ENCODE measurements at places on chromosomes 1 and 21.

- no peak for DNase-seq
These were observed 39.4 kb upstream of the CACYBP start for GRCh38 chr1:174960362-174960761.

GRCh38 chr1:22450351-22451021 lies 1.2 kb upstream of the ZBTB40 start:
- DNase-seq = no peak

- DNase-seq = no peak
These were observed 39.9 kb upstream of the ABCA4 start for GRCh38 chr1:94160811-94161210.

DNA sequence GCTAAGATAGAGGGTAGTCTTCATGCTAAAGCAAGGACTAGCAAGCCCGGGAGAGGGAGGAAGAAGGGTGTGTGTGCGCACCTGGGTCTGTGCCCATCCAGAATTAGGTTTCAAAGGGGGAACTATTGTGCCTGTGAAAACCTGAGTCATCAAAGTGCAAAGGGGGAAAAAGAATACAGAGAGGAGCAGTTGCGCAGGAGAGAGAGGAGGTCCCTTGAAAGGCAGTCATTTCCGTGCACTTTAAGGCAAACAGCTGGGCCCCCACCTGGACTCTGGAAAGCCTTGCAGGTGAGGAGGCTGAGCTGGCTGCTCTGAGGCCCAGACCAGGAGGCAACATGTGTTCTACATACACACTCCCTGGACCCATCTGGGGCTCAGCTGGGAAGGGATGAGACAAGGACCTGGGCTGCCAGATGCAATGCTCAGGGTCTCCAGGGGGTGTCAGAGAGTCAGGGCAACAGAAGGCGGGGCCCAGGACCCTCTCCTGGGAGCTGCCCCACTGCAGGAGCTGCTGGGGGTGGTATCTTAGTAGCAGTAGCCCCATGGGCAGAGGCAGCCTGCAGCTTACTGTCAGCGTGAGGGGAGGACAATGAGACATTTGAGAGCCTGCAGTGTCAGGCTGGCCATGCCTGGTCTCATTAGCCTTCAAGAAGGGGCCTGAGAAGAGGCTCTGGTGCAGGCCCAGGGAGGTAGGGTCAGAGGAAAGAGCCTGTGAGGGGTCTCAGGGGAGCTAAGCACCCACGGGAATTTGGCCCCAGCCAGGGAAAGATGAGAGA lies 14.3 kb downstream of the PROK1 start:
- DNase-seq = no peak

GRCh38 chr21:28738882-28739281 lies 253.8 kb downstream of the LTN1 start:
- no peak for DNase-seq

DNA sequence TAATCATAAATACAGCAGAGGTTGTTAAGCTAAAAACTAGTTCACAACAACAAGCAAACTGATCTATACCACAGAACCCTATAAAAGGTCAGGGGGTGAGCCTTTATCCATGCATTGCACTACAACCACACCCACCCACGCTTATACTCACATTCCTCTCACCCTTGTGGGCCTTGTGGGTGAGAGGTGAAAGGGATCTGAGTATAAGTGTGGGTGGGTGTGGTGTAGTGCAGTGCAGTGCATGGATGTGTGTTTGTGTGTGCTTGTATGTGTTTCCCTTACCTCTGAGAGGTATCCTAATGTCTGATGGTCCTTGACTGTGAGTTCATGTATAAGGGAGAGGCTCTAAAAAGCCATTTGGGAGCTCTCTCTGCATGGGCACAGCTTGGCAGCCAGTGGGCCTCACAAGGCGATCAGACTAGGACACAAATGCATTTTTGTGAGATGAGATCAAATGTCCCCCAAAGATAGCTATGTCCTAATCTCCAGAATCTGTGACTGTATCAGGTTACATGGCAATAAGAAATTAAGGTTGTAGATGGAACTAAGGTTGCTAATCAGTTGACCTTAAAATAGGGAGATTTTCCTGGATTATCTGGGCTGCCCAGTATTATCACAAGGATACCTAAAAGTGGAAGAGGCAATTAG lies 95.5 kb upstream of the DPT start:
- DNase-seq = no peak

DNA sequence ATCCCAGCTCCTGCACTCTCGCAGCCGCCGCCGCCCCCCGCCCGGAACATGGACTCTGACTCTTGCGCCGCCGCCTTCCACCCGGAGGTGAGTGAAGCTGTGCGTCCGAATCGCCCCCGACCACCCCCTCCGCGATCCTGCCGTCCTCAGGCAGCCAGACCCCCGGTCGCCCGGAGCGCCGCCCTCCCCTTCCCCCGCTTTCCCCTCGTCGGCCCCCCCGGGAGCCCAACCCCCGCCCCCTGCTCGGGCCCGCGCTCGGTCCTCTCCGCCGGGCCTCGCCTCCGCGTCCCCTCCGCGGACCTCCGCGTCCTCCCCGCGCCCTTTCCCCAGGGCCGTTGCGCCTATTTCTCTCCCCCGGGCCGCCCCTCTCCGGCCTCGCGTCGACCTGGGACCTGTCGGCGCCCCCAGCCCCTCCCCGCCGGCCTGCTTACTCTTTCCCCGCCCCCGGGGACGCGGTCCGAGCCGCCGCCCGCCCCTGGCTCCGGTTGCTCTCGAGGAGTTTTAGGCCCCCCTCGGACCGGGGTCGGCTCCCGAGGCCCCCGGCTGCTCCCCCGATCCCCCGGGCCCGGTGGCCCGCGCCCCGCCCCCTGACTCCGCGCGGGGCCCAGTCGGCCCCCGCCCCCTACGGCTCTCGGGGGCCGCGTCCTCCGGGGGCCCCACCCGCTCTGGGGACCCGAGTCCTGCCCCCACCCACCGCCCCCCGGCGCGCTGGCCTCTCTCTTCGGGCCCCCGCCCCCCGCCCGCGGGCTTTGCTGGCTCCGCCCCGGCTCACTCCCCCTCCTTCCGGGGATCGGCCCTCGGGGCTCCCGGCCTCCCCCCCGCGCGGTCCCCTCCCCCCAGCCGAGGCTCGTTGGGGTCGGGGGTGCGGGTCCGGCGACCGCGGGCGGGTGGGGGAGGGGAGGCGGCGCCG lies 743 bp downstream of the PHF13 start:
- DNase-seq = peak; percentile 80

DNA sequence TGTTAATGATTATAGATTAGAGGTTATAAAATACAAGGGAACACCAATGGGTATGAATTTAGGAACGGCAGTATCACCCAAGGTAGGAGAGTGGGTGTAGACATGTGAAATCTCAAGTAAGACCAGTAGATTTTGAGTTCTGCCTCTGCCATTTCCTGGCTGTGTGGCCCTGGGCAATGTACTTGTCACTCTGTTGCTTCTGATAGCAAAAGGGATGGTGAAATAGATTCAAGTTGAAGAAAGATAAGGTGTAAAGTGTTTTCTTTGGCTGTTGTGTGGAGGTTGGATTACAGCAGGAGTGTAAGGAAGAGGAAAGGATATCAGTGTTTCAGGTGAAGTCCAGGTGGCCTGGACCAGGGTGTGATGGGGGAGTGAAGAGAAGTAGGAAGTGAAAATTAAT lies 64.3 kb downstream of the ADSS2 start:
- DNase-seq = no peak

DNA sequence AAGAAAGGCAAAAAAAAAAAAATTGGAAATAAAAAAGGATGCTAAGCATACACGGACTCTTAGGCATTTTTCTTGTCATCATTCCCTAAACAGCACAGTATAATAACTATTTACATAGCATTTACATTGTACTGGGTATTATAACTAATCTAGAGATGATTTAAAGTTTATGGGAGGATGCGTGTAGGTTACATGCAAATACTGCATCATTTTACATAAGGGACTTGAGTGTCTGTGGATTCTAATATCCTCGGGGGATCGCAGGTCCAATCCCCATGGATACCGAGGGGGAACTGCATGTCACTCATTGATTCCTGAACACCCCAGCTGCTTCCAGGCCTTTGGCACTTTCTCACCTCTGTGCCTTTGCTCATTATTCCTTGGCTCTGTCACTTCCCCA lies 57.8 kb upstream of the SIPA1L2 start:
- no peak for DNase-seq

- no peak for DNase-seq
These were observed 231.3 kb downstream of the SETD4 start for GRCh38 chr21:35829067-35829466.

GRCh38 chr1:184624051-184624450 lies 130.6 kb downstream of the EDEM3 start:
- no peak for DNase-seq

- no peak for DNase-seq
These were observed 55.6 kb downstream of the GALNT2 start for GRCh38 chr1:230122366-230123279.

GRCh38 chr21:28214786-28215185 lies 777.9 kb downstream of the LTN1 start:
- no peak for DNase-seq

DNA sequence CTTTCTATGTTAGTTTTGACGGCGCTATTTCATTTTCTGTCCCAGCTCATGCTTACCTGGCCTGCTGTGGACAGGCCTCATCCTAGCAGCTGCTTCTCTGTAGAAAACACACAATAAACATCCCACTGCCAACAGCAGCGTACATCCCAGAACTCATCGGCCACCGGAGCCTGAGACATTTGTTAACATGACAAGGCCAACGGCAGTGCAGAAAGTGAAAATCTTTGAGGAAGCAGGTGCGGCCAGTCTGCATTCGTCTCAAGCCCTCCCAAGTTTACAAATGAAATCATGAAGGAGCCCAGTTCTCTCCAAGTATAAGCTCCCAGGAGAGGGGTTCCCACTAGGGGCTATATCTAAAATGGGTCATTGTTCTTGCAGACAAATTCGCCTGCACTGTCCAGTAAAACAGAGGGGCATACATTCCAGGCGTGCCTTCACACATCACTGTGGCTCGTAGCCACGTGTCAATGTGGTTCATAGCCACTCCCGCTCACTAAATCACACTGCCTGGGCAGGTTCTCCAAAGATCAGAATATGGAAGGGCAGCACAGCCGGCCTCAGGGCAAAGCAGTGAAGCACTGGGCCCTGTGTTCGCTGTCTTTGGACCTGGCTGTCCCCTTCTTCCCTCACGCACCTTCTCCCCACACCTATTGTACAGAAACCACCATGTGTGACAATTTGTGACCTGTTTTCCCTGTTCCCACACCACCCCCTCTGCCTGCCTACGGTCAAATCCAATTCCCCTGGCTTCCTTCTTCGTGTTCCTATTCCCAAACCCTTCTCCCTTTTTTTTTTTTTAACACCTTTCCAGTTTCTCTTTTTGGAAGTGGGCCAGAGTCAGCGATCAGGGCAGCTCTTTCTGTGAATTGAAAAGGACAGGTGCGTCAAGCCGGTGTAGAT lies 27.0 kb upstream of the ABCG1 start:
- DNase-seq = no peak

DNA sequence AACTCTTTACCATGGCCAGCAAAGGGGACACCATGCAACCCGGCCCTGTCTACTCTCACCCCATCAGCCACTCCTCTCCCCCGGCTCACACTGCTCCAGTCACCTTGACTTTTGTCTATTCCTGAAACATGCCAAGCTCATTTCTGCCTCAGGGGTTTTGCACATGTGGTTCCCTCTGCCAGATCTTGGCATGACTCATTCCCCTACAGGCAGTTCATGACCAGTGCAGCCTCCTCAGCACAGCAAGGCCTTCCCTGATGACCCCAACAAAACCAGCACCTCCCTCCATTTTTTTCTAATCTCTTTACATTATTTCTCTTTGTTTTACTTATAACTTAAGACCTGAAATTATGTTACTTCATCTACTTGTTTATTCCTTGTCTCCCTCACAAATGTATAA lies 58.6 kb upstream of the GJB5 start:
- DNase-seq = no peak

GRCh38 chr1:154607106-154607608 lies 829 bp downstream of the ADAR start:
- DNase-seq = no peak

- no peak for DNase-seq
These were observed 10.2 kb downstream of the PHGDH start for GRCh38 chr1:119721896-119722295.

DNA sequence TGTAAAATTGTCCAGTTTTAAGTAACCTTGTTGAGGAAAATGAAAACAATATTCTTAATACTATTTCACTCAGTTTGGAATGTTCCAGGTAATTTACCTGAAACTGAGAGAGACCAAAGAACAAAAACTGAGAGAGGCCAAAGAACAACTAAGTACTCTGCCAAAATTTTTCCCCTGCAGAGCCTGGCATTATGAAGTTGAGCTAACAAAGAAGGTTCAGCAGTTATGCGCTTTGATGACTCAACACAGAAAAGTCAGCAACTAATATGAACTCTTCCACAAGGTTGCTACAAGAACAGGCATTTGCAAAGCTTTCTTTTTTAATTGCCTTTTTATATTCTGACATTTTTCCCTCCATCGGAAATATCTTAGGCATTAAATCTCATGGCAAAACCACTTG lies 270.9 kb downstream of the CHRM3 start:
- DNase-seq = no peak

DNA sequence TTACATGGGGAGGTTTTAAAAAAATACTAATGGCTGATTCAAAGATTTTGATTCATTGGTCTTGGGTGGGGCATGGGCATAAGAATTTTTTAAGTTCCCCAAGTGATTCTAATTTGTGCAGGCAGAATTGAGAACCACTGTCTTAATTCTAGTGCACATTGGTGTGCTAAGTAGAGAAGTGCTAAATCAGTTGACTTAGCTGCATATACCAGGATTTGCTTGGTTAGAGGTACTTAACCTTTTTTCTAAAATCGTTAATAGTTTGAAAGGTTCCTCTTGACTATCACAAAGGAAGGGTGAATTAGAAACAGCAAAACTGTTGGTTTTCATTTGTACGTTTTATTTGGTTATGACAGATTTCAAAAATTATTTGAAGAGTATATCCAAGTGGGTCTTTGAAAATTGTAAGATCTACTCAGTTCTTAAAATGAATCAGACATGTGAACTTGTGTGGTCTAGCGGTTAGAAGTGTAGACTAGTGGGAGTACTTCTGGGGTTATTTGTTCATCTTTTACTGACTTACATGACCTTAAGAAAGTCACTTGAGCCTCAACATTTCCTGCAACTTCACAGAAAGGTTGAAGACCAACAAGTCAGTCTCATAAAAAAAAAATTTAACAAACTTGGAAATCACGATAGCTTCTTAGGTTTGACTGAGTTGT lies 66.7 kb downstream of the RPAP2 start:
- DNase-seq = no peak

DNA sequence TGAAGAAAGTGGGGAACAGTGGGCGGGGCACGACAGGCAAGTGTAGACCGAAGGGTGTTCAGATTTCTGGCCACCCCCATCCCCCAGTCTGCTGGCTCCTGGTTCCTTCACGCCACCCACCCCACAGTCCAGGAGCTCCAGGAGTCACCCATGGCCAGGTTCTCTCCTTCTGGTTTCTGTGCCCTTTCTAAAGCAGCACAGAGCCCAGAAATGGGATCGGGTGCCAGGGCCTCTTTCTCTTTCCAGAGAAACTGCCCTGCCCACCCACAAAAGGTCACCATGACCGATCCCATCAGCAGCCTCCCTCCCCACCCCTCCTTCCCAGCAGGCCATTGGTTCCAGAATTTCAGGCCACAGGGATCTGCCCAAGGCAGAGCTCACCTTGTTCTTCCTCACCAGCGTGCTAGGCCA lies 3.2 kb upstream of the CELSR2 start:
- DNase-seq = no peak

GRCh38 chr1:33348676-33349080 lies 27.8 kb upstream of the A3GALT2 start:
- DNase-seq = no peak

- DNase-seq = no peak
These were observed 77.6 kb upstream of the SYT6 start for GRCh38 chr1:114231301-114231700.

Data from GM19239 (cell line).